ENCODE measurements at places on chromosomes 7 and 10. TPM values are rescaled to one million over a fixed set of nuclear protein-coding genes. Genes with fewer than 3 reads are reported as not detected.

Gene DNAJC30
- total RNA-seq, result 3.8 TPM

Gene ARMH3
- 6.6 TPM for total RNA-seq

Gene PHYHIPL
- not detected for total RNA-seq

Gene ARMC3
- not detected for total RNA-seq

Gene IDI2
- not detected for total RNA-seq

Gene GARIN1A
- 0.05 TPM for total RNA-seq
